Stromal cell of bone marrow (primary cell): ENCODE measurements at places on chromosomes 3 and 15.

- DNase-seq: no peak
Measured at GRCh38 chr15:48085591-48085930, 35.2 kb upstream of the SLC24A5 start.

DNA sequence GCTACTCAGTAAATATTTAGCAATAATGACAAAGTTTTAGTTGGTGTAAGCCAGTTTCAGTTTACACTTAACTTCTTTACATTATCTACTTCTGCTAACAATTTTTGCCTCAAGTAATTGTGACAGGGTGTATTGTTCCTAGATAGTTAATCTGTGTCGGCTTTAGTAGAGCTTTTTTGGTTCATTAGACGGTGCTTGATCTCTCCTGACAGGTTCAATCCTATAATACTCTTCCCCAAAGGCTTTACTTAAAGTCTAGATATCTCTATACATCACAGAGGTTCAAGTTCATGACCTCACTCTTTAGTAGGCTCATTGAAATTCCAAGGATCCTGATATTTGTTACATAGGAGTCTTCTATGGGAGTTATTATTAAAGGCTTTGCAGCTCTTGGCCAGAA is 365.6 kb upstream of the DPPA4 start:
- no peak for DNase-seq

- DNase-seq: peak; percentile 92
Measured at GRCh38 chr15:90648137-90649070, 68.7 kb upstream of the BLM start.

GRCh38 chr15:24696842-24697241 is 21.3 kb downstream of the NPAP1 start:
- no peak for DNase-seq

- DNase-seq: no peak
Measured at GRCh38 chr15:66461917-66462316, 35.6 kb downstream of the SNAPC5 start.

DNA sequence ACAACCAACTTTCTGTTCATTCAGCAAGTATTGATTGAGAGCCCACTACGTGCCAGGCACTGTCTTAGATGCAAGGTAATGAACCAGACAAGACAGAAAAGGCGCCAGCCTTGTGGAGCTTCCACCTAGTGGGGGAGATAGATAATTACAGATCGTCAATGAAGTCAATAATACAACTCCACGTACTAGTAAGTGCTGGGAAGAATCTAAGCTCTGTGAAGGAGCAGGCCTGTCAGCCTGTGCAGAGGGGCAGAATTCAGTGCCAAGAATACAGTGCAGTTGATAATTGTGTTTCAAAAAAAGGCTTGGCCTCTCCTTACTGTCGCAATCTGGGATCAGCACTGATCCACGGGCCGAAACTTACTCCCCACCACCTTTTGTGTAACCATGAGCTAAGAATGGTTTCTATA is 186.3 kb downstream of the FEZF2 start:
- no peak for DNase-seq

DNA sequence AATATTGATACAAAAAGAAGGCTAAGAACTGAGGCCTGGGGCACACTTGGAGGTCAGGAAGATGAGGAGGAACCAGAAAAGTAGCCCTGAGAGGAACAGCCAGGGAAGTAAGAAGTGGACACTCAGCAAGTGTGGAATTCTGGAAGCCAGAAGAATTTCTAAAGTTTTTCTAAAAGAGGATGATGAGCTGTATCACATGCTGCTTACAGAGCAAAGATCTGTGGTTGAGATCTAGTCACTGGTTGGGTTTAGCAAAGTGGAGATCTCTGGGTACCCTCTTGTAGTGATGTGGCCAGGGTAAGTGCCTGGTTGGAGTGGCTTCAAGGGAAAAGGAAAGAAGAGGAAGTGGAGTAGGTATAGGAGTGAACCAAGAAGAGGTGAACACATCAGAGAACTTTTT is 95.4 kb upstream of the DAZL start:
- no peak for DNase-seq

GRCh38 chr3:65582012-65582717 is 456.6 kb downstream of the MAGI1 start:
- no peak for DNase-seq

DNA sequence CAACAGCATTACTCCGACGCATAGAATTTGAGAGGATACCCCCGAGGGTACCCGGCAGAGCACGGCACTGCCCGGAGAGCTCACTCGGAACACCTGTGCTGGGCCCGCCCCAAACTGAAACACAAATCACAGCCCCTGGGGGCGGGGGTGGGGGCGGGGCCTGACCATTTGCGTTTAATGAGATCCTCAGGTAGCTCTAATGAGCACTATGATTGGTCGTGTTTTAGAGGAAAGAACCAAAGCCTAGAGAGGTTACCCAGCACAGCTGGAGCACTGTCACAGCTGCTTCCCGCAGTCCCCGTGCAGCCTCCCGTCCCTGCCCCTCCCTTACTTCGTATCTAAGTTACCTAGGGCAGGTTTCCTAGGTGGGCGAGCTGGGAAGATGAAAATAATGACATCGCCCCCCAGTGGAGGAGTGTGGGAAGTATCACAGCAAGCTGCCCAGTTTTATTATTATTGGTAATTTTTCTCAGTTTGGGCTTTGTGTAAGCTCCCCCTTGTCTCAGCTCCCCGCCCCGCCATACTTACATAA is 187.1 kb downstream of the PDE8A start:
- no peak for DNase-seq

GRCh38 chr3:52845691-52846431 is 11.0 kb upstream of the MUSTN1 start:
- DNase-seq: no peak

DNA sequence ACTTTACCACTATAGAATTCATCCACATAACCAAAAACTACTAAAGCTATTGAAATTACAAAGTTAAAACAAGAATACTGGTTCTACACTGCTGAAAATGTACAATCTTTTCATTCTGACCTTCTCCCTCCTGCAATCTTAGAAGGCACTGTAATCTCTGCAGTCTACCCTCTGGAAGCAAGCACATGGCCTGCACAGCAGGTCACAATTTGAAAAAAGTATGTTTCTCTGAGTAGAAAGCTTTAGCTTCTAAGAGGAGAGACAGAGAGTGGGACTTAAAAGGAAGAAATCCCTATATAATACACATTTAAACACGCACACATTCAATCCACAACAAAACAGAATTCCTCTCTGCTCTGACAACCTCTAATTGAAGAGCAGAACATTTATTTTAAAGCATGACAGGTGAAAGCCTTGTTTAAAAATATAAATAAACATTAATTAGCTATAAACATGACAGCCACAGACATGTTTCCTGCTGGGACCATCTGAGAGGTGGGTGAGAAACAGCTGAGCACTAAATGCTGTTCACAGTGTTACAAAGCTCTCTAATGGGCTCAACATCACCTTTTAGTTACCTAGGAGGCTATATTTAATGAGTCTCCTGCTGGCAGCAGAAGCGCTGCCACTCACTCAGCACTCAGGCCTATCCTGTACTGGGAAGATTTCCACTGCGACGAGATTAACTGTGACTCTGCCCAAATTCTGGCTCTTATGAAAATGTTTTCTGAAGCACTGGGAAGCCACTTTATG is 447.4 kb downstream of the AGBL1 start:
- DNase-seq: no peak

- no peak for DNase-seq
Measured at GRCh38 chr3:125072301-125072700, 16.5 kb upstream of the HEG1 start.

- no peak for DNase-seq
Measured at GRCh38 chr3:139533781-139534454, 5.6 kb downstream of the RBP1 start.

DNA sequence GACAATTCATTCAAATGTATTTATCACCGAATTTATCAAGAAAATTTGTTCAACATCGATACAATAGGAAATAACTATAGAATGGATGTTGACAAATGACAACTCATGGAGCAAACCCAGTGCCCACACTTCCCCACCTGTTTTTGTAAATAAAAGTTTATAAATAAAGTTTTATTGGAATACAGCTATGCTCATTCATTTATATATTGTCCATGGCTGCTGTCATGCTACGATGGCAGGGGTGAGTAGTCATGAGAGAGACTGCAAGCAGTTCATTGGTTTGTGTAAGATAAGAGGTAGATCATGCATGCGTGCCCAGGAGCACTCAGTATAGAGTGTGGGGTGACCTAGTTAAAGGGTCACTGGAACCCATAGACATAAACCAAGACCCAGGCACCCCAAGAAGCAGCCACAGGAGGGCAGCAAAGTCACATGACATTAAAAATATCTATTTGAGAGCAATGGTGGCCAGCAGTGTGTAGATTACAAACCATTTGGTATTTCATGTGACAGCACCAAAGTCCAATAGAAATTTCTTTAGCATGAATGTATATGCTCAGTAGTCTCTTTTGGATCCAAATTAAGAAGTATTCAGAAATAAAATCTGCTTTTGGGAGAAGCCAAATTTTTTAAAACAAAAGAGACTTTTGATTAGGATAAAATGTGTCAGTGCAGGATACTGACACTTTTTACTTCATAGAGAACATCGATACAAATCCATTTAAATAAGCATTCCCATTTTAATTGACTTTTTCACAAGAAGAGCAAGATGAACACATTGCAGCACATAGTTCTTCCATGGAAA is 794.8 kb downstream of the MCTP2 start:
- peak; percentile 41 for DNase-seq

- no peak for DNase-seq
Measured at GRCh38 chr15:93451822-93452221, 362.8 kb upstream of the RGMA start.

DNA sequence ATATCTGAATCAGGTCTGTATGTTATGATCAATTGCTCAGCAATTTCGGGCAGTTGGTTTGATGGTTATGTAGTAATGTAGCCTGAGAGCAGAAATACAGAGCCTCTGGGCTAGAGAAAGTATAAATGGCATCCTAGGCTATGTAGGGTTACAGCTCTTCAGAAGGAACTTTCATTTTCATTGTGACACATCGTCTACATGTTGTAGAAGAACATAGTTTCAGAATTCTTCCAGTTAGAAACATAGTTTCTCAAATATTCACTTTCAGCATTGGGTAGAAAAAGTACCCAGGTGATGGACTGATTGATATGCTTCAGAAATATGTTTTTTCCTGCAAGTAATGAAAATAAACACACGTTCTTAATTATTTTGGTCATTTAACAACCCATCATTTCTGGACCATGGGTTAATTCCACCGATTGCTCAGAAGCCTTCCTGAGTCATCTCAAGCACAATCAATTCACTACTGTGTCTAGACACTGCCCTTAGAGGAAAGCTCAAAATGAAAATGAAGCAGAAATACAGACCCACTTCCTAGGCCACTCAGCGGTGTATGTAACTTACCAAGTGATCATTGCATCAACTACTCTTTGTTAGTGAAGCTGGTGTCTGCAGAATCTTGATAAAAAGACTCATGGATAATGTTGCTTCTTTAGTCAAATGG is 88.8 kb upstream of the TSEN2 start:
- no peak for DNase-seq

- DNase-seq: no peak
Measured at GRCh38 chr3:124467980-124468902, 262.0 kb upstream of the UMPS start.

GRCh38 chr3:66386011-66386924 is 114.6 kb downstream of the LRIG1 start:
- no peak for DNase-seq
